ENCODE measurements at places on chromosomes 6 and 20. TPM values are rescaled to one million over a fixed set of nuclear protein-coding genes. Genes with fewer than 3 reads are reported as not detected.

The DOK5 gene
- 4.1 TPM for total RNA-seq

- H3K4me1 ChIP-seq: no peaks in the 10 kb centered on the region
- no peaks in the 10 kb centered on the region for H3K36me3 ChIP-seq
- peaks cover 34% of the 10 kb centered on the region for H3K27me3 ChIP-seq
- no peak overlapping the region for H3K27ac ChIP-seq
These were observed 200.9 kb upstream of the RNF24 start for GRCh38 chr20:4216142-4216735.

- peaks cover 2% of the 10 kb centered on the region for H3K36me3 ChIP-seq
- H3K4me1 ChIP-seq: peaks cover 32% of the 10 kb centered on the region
- H3K27me3 ChIP-seq: no peaks in the 10 kb centered on the region
These were observed 55.7 kb downstream of the SESN1 start for GRCh38 chr6:109038837-109039398.

GRCh38 chr6:30013291-30013922 is 47.7 kb upstream of the POLR1H start:
- no peak overlapping the region for H3K4me3 ChIP-seq
- peaks cover 29% of the 10 kb centered on the region for H3K27me3 ChIP-seq
- peaks cover 26% of the 10 kb centered on the region for H3K36me3 ChIP-seq
- H3K4me1 ChIP-seq: no peaks in the 10 kb centered on the region

GRCh38 chr20:2708073-2708415 is 15.5 kb downstream of the EBF4 start:
- no peak overlapping the region for H3K27ac ChIP-seq
- no peaks in the 10 kb centered on the region for H3K36me3 ChIP-seq
